Uterus (tissue), 4 donors: ENCODE measurements at places on chromosomes 2 and 18. TPM values are rescaled to one million over a fixed set of nuclear protein-coding genes. Genes with fewer than 3 reads are reported as not detected.

The ARL6IP6 gene
- 25.9 TPM for total RNA-seq

The PLA2R1 gene
- 24.1 TPM for total RNA-seq

The SERPINB5 gene
- not detected for total RNA-seq

The ZSWIM2 gene
- not detected for total RNA-seq

The UBXN4 gene
- 24.7 TPM for total RNA-seq

The THSD7B gene
- 0.26 TPM for total RNA-seq

The ANKRD36C gene
- 38.9 TPM for total RNA-seq

The RNMT gene
- total RNA-seq: 64.8 TPM

The MSTN gene
- total RNA-seq: 1.9 TPM

The MPP4 gene
- total RNA-seq: 0.24 TPM

The NDUFB3 gene
- total RNA-seq: 129 TPM

The YES1 gene
- 45.8 TPM for total RNA-seq

The POMC gene
- total RNA-seq: 1.4 TPM

The SETBP1 gene
- 16.8 TPM for total RNA-seq
